ENCODE measurements at places on chromosomes 7 and 10. TPM values are rescaled to one million over a fixed set of nuclear protein-coding genes. Genes with fewer than 3 reads are reported as not detected.
A peak's percentile ranks its signal among the peaks of the same experiment; 100 is the strongest.

GRCh38 chr7:17915796-17916195 is 24.5 kb downstream of the SNX13 start:
- peaks cover 8% of the 10 kb centered on the region for H3K4me1 ChIP-seq
- no peak overlapping the region for H3K27ac ChIP-seq
- peaks cover 9% of the 10 kb centered on the region for H3K36me3 ChIP-seq
- no peaks in the 10 kb centered on the region for H3K27me3 ChIP-seq

DNAJC12 gene
- 11.5 TPM for total RNA-seq

GRCh38 chr7:35565927-35566326 is 129.0 kb downstream of the HERPUD2 start:
- no peaks in the 10 kb centered on the region for H3K4me1 ChIP-seq
- no peaks in the 10 kb centered on the region for H3K36me3 ChIP-seq

DNA sequence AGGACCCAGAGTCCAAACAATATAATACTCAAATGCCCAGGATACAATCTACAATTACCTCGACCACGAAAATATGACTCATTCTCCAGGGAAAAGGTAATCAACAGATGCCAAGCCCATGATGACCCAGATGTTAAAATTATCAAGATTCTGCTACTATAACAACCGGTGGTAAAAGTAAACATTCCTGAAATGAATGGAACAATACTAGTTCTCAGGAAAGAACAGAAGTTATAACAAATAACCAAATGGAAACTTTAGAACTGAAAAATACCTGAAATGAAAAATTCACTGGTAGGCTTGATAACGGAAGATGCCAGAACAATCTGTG is 34.1 kb upstream of the GUSB start:
- peaks cover 7% of the 10 kb centered on the region for H3K27me3 ChIP-seq
- no peaks in the 10 kb centered on the region for H3K4me1 ChIP-seq
- no peaks in the 10 kb centered on the region for H3K36me3 ChIP-seq
- no peak overlapping the region for H3K4me3 ChIP-seq
- no peak for DNase-seq

DNA sequence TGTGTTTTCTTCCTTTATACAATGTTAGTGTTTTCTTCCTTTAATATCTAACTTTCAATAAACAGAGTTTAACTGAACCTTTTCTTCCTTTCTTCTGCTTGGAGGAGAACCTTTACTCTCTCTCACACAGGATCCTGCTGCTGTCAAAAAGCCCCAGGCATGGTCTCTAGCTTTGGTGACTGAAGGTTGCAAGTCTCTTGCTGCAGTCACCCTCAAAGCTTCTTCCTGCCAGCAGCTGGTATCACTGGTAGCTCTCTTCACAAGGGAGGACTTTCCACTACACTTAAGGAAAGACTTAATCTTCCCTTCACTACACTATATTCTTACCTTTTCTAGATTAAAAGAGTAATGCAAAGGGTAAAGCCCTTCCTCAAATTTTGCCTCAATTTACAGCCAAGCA is 153.4 kb downstream of the SGMS1 start:
- H3K27ac ChIP-seq, result no peak overlapping the region
- H3K4me3 ChIP-seq, result no peak overlapping the region
- no peaks in the 10 kb centered on the region for H3K36me3 ChIP-seq
- no peak for DNase-seq

DNA sequence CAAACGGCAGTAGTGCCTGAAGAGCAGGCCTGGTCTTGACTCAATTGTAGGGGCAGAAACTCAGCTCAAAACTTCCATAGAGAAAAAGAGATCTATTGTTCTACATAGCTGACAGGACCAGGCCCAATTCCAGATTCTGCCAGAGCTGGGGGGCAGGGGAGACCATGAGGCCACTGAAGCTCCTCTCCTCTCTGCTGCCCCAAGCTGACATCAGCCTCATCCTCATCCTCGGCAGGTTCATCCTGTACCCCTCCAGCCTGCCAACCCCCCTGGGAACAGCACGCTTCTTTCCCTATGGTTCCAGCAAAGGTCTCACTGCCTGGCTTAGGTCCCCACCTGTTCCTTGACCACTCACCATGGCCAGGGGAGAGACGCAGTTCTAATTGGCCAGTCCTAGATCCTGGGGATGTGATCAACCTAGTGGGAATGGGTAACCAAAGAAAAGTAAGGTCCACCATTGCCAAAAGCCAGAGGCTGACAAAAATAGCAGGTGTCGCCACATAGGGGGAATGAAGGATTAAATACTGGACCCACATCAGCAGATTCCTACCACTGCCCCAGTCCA is 42.9 kb downstream of the CCDC3 start:
- no peak for DNase-seq
- no peak overlapping the region for H3K27ac ChIP-seq

DNA sequence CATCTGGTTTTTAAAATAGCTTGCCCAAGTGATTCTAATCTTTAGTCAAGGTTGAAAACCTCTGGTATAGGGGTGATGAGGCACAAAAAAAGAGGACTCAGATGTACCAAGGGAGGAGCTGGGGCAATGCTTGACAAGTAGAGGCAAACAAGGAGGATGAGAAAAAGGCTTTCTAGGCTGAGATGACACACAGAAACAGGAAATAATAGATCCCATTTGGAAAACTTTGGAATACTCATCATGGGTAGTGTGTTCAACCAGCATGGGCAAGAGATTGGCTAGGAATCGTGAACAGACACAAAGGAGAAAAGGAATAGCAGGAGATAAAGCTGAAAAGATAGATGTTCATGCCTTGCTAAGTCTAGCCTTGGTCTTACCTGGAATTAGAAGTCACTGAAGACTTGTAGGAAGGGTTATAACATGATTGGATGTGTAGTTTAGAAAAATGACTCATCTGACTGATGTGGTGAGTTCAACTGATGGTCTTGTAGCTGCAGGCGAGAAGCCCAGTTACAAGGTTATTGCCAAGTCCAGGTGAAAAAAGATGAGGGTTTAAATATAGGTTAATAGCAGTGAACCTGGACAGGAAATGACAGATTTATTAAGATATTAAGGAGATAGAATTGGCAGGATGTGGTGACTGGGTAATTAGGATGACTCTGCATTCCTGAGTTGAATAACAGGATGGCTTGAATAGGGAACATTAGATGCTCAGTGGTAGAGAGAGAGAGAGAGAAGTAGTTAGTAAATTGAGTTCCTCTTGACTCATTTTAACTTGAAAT is 214.0 kb upstream of the LRGUK start:
- H3K4me1 ChIP-seq, result peaks cover 6% of the 10 kb centered on the region
- H3K27me3 ChIP-seq, result no peaks in the 10 kb centered on the region
- DNase-seq, result no peak
- no peak overlapping the region for H3K4me3 ChIP-seq
- H3K36me3 ChIP-seq, result peaks cover 32% of the 10 kb centered on the region

IRF5 gene
- 21.7 TPM for total RNA-seq

DNA sequence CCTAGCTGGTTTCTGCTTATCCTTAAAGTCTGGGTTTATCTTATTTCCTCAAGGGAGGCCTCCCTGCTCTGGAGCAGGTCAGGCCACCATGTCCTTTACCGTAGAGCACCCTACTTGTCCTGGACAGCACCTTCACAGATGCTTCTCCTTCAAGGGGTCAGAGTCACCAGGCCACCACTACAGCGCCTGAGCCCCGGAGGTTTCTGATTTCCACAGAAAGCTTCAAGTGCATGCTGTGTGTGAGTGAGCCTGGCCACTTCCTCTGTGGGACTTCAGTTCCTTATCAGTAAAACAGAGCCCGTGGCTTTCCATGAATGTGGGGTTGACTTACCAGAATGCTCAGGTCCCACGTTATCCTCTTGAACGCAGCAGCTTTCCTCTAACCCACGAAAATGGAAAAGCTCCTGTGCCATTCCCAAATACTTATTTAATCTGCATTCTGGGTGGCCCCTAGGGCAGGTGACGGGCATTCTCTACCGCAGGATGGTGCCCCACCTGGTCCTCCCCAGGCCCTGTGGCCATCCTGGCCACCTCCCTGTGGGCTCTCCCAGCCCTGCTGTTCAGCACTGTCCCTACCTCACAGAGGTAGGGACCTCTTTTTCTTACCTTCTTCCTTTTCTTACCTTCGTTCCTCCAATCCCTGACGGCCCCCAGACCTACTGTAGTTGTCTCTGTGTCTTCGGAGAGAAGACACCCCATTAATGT is 1.4 kb upstream of the DOCK1 start:
- H3K4me3 ChIP-seq, result no peak overlapping the region
- H3K36me3 ChIP-seq, result peaks cover 3% of the 10 kb centered on the region
- no peak for DNase-seq
- peaks cover 4% of the 10 kb centered on the region for H3K4me1 ChIP-seq

CCDC172 gene
- total RNA-seq, result not detected

DNA sequence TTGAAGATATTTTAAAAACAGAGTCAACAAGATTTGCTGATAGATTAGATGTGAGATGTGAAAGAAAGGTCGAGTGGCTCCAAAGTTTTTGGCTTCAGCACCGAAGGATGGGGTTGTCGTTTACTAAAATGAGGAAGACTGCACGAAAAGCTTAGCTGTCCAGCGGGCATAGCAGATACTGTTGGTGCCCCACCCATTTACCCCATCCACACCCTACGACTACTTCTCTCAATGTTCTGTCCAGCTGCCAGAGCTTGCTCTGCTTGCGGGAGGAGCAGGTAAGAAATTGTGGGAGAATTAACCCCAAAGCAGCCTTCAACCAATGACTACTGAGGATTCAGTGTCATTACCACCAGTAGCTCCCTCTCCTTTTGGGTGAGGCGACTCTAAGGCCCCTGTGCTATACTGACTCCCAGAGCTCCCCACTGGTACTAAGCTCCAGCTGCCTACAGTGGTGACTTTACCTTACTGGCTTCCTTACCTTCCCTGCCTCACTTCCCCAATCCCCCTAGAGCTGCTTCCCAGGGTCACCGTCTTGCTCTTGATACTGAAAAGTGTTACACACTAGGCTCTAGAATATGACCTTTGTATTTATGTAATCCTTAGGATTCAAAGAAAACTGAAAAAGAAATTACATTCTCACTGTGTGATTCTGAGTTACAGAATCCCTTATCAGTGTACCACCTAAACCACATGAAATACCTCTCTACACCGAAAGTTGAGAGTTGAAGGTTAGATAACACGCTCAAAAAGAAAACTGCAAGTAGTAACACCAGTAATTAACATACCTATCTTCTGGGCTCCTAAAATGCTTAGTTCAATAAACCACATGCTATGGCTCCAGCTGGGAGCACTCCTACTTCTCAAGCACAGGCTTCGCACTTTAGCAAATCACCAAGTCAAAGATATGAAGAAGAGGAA is 22.3 kb downstream of the CACUL1 start:
- peaks cover 69% of the 10 kb centered on the region for H3K4me1 ChIP-seq
- no peak overlapping the region for H3K4me3 ChIP-seq
- H3K27ac ChIP-seq, result no peak overlapping the region
- DNase-seq, result no peak
- peaks cover 5% of the 10 kb centered on the region for H3K36me3 ChIP-seq
- no peaks in the 10 kb centered on the region for H3K27me3 ChIP-seq

GRCh38 chr7:152571068-152571467 is 104.9 kb downstream of the XRCC2 start:
- no peaks in the 10 kb centered on the region for H3K4me1 ChIP-seq
- H3K36me3 ChIP-seq, result no peaks in the 10 kb centered on the region
- no peak overlapping the region for H3K27ac ChIP-seq
- no peak for DNase-seq
- H3K27me3 ChIP-seq, result peaks cover 4% of the 10 kb centered on the region

- H3K36me3 ChIP-seq, result no peaks in the 10 kb centered on the region
- no peaks in the 10 kb centered on the region for H3K4me1 ChIP-seq
- no peaks in the 10 kb centered on the region for H3K27me3 ChIP-seq
- no peak for DNase-seq
- H3K4me3 ChIP-seq, result no peak overlapping the region
Measured at GRCh38 chr10:126851414-126852108, 53.7 kb upstream of the DOCK1 start.

RBAK gene
- total RNA-seq, result 9.1 TPM

GRCh38 chr7:99125505-99125865 is 18.4 kb downstream of the SMURF1 start:
- DNase-seq, result no peak
- peaks cover 40% of the 10 kb centered on the region for H3K4me1 ChIP-seq
- H3K36me3 ChIP-seq, result peaks cover 2% of the 10 kb centered on the region
- no peak overlapping the region for H3K4me3 ChIP-seq

DNA sequence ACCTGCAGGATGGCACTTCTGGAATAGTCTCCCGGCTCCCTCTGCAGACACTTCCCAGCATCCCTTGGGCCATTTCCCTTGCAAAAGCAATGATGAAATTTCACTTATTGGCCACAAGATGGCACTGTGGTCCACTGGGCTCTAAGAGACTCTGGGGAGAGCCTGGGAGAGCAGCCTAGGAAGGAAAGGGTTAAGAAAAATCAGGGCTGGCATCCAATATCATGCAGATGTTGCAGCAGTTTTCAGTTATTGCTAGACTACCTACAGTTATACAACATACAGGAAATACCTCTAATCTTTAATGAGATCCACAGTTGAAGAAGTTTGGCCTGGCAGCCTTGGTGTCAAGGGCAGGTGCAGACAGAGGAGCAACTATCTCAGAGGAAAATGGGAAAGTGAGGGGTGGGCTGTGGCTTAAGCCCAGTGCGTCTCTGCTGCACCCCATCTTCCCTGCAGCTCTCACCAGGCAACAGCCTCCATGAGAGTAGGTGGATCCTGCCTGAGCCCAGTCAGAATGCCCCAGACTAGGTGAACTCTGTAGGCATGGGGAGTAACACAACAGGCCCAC is 100.2 kb upstream of the PRSS58 start:
- H3K27ac ChIP-seq, result no peak overlapping the region
- peak; percentile 46 for DNase-seq
- H3K27me3 ChIP-seq, result no peaks in the 10 kb centered on the region
- H3K4me3 ChIP-seq, result peak overlapping the region; percentile 4
- H3K4me1 ChIP-seq, result peaks cover 36% of the 10 kb centered on the region

- no peak for DNase-seq
- H3K36me3 ChIP-seq, result no peaks in the 10 kb centered on the region
- H3K4me1 ChIP-seq, result peaks cover 6% of the 10 kb centered on the region
- H3K27me3 ChIP-seq, result no peaks in the 10 kb centered on the region
- no peak overlapping the region for H3K27ac ChIP-seq
- no peak overlapping the region for H3K4me3 ChIP-seq
Measured at GRCh38 chr7:140667476-140667875, 5.3 kb upstream of the ADCK2 start.

GRCh38 chr7:31432176-31432575 is 81.7 kb upstream of the ITPRID1 start:
- H3K4me1 ChIP-seq, result no peaks in the 10 kb centered on the region
- DNase-seq, result no peak
- no peaks in the 10 kb centered on the region for H3K36me3 ChIP-seq
- no peak overlapping the region for H3K4me3 ChIP-seq
- no peak overlapping the region for H3K27ac ChIP-seq
